Mammary microvascular endothelial cell (primary cell): ENCODE measurements at places on chromosomes 2 and 18. TPM values are rescaled to one million over a fixed set of nuclear protein-coding genes. Genes with fewer than 3 reads are reported as not detected.

ANKRD30B gene
- total RNA-seq = not detected in 2 replicates

CIDEA gene
- 7.2 and 8.2 TPM in 2 replicates for total RNA-seq

TDRD15 gene
- not detected in 2 replicates for total RNA-seq

SRBD1 gene
- total RNA-seq = 17.9 and 18.5 TPM in 2 replicates

ATP8B1 gene
- total RNA-seq = 51.4 and 54.6 TPM in 2 replicates

FOXD4L1 gene
- total RNA-seq = 0.07 TPM in 1 of 2 replicates, not detected in the other

FAM110C gene
- not detected in 2 replicates for total RNA-seq

PSMA8 gene
- not detected in 2 replicates for total RNA-seq

KCTD1 gene
- total RNA-seq = 9.7 and 10.8 TPM in 2 replicates
